ENCODE measurements at places on chromosomes 5 and 9.

- DNase-seq, result no peak
Observed at GRCh38 chr9:121754655-121755436, 103.4 kb downstream of the DAB2IP start.

DNA sequence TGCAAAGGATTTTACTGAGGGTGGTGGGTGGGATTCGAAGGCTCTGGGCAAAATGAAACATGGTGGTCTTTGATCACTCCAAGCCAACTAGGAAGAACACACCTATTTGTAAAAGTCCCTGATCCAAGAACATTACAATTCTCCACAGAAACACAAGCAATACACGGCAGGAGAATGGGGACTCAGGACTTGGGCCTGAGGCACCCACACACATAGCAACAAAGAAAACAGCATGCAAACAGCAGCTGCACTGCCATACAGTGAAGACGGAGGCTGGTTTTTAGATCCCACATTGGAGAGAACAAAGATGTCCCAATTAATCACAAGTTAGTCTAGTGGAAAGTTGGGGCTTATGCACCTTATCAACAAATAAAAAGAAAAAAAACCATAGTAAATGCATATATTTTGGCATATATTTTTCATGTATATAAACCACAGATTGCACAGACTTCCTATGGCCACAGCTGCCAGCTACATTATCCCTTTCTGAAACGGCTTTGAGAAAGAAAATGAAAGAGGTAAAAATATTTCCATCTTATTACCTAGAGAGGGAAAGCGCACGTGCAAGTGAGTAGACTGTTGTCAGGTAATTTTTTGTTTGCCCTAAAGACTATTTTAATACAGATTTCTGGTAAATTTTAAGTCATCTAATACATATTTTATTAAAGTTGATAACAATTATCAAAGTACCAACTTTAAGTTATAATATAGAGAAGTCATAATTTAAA, 410.9 kb downstream of the BNC2 start:
- peak; percentile 27 for DNase-seq

DNA sequence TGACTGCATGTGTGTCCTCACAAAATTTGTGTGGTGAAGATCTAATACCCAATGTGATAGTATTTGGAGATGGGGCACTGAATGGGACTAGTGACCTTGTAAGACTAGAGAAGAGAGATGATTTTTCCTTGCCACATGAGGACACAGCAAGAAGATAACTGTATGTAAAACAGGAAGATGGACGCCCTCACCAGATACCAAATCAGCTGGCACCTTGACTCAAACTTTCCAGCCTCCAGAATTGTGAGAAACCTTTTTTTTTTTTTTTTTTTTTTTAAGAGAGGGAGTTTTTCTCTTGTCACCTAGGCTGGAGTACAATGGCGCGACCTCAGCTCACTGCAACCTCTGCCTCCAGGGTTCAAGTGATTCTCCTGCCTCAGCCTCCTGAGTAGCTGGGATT, 40.3 kb downstream of the UBTD2 start:
- DNase-seq, result no peak

DNA sequence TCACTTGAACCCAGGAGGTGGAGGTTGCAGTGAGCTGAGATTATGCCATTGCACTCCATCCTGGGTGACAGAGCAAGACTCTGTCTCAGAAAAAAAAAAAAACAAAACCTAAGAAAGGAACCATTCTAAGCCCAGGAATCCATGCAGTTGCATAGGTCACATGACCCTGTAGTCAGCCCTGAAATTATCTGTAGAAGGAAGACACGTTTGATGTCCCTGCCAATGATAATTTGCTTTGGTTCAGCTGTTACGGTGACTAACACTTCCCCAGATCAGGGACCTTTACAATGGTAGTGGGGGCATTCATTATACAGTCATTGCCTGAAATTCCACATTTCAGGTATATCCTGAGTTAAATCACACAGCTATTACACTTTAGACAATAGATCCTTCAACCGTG, 50.5 kb downstream of the PRKACG start:
- no peak for DNase-seq

DNA sequence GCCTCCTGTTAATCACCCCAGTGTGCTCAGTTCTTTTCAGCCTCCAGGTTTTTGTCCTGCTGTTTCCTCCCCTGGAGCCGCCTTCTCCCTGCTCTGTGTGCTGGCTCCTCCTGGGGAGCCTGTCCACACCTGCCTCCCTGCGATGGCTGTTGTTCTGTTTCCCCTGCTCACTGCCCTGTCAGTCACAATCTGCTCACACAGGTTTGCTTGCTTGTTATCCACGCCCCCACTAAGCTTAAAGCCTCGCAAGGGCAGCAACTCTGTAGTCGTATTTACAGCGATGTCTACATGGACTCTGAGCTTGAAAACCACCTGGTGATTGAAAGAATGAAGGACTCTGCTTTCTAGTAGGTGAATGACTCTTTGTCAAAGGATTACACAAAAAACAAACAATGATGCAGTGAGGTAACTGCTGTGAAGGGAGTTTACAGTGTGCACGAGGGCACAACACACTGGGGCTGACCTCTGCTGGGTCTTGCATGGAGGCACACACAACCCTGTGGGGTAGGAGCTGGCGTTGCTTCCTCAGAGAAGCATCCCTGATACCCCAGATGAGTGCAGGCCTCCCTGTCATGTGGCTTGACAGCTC, 39.6 kb upstream of the TEX48 start:
- DNase-seq, result no peak

DNA sequence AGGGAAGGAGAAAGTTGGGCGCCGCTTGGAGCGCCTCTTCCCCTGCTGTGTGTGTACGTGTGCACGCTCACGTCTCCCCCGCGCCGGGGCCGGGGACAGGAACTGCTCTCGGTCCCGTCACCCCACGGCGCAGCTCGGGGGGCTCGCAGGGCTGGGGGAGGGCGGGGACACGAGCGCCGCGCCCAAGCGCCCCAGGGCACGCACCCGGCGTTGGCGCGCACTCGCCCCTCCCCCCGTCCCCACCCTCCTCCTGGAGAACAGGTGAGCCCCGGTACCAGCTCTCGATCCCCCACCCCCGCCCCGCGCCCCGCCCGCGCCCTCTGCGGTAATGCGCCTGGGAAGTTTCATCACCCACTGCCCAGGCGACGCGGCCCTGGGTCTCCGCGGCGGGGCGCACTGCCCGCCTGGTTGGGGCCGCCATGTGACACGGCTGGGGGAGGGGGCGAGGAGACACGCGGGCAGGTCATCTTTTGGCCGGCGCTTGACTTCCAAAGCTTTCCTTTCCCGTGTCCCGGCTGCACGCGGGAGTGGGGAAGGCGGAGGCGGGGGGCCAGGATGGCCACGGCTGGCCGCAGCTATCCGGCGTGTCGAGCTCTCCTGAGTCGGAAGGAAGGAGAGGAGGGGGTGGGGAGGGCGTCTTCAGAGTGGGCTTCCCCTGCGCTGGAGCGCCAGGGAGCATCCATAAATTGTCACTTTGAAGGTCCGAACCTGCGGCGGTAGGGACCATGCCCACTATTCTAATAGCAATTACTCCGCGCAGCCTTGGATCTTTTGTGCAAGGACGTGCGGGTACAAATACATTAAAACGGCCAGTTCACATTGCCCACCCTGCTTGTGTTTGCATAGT, 1.5 kb upstream of the STC2 start:
- DNase-seq, result peak; percentile 24

- no peak for DNase-seq
Observed at GRCh38 chr5:83417884-83418283, 53.7 kb upstream of the VCAN start.

DNA sequence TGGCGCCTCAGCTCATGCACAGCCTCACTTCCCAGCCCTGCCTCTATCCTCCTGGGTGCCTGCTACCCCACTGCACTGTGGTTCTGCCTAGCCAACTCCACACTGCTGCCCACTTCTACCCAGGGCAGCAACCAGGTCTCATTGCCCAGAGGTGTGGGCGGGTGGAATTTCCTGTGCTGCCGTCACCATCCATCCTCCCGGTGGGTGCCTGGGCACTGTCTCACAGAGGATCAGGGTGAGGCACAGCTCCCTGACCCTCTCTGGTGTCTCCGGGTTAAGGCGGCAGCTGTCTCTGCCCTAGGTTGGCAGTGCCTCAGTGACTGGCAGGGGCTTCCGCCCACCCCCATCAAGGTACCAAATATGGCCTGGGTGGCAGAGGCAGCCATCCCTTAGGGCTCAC, 4.3 kb upstream of the MTMR12 start:
- no peak for DNase-seq

DNA sequence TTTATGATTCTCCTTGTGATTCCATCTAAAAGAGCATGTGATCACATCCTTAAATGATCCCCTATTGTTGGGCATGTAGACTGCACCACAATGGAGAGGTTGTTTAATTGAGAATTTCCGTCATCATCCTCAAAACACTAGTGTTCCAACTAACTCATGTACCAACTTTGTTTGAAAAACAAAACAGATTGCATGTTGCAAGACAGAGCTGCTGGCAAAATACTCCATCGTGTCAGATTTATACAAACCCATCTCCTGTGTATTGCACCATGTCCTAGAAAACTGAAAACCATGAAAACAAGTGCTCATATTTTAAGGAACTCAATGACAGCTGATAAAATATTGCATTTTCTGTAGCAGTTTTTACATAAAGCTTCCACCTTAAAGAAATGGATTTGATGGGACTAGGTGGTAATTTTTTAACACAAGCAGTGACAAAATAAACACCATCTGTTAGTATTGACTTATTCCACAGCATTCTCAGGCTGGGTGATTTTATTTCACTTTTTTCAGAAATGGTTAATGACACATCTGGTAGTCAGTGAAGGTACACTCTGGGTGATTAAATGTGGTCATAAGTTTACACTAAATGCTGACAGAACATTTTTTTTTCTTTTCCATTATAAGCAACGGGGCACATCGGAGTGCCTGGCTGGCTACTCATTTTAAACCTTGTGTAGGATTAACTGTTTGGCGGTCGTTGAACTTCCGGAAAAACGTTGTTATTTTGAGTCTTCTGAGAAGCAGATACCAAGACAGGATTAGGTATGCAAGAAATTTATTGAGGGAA, 602.9 kb upstream of the WWC1 start:
- DNase-seq, result peak; percentile 21

Measured in fibroblast of pulmonary artery (primary cell).